B cell (primary cell): ENCODE measurements at places on chromosomes 3 and 15.

DNA sequence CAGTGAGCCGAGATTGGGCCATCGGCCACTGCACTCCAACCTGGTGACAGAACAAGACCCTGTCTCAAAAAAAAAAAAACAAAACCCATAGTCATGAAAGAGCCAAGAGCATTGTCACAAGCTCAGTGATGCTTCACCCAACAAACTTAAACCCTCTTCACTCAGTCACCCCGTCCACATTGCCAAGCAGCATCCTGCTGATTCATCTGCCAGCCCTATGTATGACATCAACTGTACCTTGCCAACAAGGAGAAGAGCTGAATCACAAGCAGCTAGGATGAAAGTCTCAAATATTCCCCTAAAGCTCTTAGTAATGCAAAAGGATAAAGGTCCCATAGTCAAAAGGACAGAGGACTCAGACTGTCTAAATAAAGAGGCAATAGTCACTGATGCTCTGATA is 90.0 kb downstream of the ANO10 start:
- no peak overlapping the region for H3K27ac ChIP-seq
- no peak for DNase-seq
- no peaks in the 10 kb centered on the region for H3K36me3 ChIP-seq
- no peaks in the 10 kb centered on the region for H3K4me1 ChIP-seq

DNA sequence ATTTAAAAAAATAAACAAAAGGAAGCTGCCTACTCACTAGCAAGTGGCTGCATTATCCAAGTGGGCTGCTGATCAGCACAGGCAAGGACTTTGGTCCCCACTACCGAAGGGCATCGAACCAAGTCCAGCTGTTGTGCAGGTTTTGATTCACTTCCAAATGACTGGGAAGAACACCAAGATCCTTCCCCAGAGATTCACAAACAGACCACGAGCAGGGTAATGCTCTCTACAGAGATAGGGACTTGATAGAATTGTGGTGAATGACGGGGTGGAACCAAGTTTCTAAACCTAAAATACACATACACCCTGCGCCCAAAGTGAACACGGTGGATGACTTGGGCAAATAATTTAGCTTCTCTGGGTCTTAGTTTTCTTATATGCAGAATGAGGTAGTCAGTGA is 203.7 kb upstream of the ICE2 start:
- DNase-seq: no peak
- no peak overlapping the region for H3K4me3 ChIP-seq
- H3K27me3 ChIP-seq: no peaks in the 10 kb centered on the region
- H3K36me3 ChIP-seq: no peaks in the 10 kb centered on the region

DNA sequence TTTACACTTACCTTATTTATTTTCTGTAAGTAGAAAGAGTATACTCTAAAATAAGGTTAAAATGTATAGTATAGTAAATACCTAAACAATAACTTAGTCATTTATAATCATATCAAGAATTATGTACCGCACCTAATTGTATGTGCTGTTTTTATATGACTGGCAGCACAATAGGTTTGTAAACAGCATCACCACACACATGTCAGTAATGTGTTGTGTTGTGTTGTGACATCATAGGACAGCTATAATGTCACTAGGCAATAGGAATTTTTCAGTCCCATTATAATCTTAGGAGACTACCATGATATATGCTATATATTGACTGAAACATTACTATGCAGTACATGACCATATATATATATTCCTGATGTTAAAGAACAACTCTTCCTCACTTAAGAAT is 99.9 kb upstream of the CNTN4 start:
- no peak overlapping the region for H3K4me3 ChIP-seq
- DNase-seq: no peak
- H3K27ac ChIP-seq: no peak overlapping the region
- H3K27me3 ChIP-seq: no peaks in the 10 kb centered on the region
- no peaks in the 10 kb centered on the region for H3K36me3 ChIP-seq
- H3K4me1 ChIP-seq: no peaks in the 10 kb centered on the region

- no peaks in the 10 kb centered on the region for H3K36me3 ChIP-seq
- H3K4me1 ChIP-seq: no peaks in the 10 kb centered on the region
- H3K27ac ChIP-seq: no peak overlapping the region
- no peak for DNase-seq
- no peak overlapping the region for H3K4me3 ChIP-seq
Measured at GRCh38 chr3:152729906-152730305, 105.0 kb upstream of the P2RY1 start.

DNA sequence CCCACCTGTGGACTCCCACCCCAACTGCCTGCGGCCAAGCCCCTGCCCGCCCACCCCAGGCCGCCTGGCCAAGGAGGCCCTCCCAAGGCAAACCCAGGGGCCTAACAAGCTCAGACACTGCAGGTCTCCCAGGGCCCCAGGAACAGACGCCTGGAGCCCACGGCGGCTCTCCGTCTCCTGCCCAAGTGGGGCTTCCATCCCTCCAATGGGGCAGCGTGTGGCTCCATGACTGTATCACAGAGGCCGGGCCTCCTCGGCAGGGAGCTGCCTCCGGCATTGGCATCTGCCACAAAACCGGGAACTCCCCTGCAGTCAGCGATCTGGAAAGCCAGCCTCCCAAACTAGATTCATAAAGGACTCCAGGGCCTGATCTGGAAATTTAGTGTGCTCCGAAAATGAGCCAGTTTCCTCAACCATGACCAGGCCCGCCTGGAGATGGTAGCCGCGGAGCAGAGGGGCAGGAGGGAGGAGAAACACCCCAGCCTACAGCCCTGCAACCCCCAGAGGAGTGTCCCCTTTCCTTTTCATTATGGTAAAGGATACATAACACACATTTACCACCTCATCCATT is 148.3 kb upstream of the IQSEC1 start:
- H3K4me1 ChIP-seq: no peaks in the 10 kb centered on the region
- H3K36me3 ChIP-seq: no peaks in the 10 kb centered on the region
- H3K27me3 ChIP-seq: no peaks in the 10 kb centered on the region
- DNase-seq: no peak
- no peak overlapping the region for H3K27ac ChIP-seq

GRCh38 chr3:165336786-165337185 is 140.6 kb upstream of the SLITRK3 start:
- H3K27me3 ChIP-seq: no peaks in the 10 kb centered on the region
- no peak overlapping the region for H3K4me3 ChIP-seq

DNA sequence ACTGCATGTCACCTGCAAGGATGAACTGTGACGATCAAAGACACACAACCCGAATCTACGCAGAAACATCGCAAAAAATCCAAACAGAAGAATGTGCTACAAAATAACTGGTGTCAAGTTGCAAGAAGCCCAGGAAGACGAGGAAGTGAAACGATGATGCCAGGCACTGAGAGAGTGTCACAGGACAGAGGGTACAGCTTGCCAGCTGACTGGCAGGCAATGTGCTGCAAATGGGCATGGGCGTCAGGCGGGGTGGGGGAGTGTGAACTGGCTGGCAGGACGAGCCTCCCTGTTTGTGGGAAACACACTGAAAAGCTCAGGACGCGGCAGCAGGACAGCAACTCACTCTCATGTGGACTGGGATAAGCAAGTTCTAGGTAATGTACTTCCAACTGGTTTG is 28.9 kb upstream of the OCA2 start:
- H3K27me3 ChIP-seq: no peaks in the 10 kb centered on the region
- no peak overlapping the region for H3K4me3 ChIP-seq
- H3K27ac ChIP-seq: peak overlapping the region; percentile 49
- no peaks in the 10 kb centered on the region for H3K4me1 ChIP-seq

GRCh38 chr3:32601722-32602121 is 31.1 kb upstream of the DYNC1LI1 start:
- H3K27me3 ChIP-seq: no peaks in the 10 kb centered on the region
- H3K36me3 ChIP-seq: no peaks in the 10 kb centered on the region
- no peak overlapping the region for H3K27ac ChIP-seq
- H3K4me3 ChIP-seq: no peak overlapping the region
- H3K4me1 ChIP-seq: no peaks in the 10 kb centered on the region
- DNase-seq: no peak

- peaks cover 10% of the 10 kb centered on the region for H3K27me3 ChIP-seq
- no peak overlapping the region for H3K27ac ChIP-seq
- DNase-seq: no peak
- H3K36me3 ChIP-seq: no peaks in the 10 kb centered on the region
Measured at GRCh38 chr15:100759106-100759505, 120.5 kb upstream of the ALDH1A3 start.

DNA sequence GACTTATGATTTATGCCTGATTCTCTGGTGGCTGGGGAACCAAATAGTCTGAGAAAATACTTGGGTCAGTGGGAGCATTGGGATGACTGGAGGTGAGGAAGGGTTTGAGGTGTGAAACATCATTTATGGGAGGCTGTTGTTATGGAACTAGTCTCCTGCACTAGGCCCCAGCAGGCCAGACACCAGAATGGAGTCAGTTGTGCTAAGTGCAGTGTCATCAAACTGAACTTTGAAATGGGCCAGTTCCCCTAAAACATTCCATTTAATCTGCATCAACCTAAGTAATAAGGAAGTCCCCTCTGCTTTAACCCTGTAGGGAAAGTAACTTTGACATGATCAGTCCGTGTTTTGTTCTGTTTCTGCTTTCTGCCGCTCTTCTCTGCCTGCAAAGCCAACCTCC is 44.9 kb upstream of the KLHL25 start:
- no peaks in the 10 kb centered on the region for H3K36me3 ChIP-seq
- H3K4me1 ChIP-seq: peaks cover 4% of the 10 kb centered on the region
- H3K4me3 ChIP-seq: no peak overlapping the region
- H3K27ac ChIP-seq: no peak overlapping the region

- DNase-seq: no peak
- H3K4me3 ChIP-seq: no peak overlapping the region
- H3K27ac ChIP-seq: no peak overlapping the region
- no peaks in the 10 kb centered on the region for H3K36me3 ChIP-seq
Measured at GRCh38 chr3:155603302-155603701, 141.6 kb downstream of the PLCH1 start.

DNA sequence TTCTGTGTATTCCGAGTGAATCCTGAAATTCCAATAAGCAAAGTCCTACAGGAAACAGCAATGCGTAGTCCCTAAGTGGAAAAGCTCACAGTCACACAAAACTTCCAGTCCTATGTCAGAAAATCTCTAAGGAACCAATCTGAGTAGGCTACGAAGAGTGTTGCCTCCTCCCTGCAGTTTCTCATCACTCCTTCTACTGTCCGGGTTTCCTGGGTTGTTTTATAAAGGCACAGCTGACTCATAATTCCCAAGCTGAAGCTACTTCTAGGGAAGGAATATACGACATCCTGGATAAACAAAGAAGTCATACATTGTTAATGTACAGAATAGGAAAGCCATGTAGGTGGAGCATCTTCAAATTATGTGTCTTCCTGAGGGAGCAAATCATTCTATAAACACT is 65.7 kb upstream of the RGMA start:
- H3K36me3 ChIP-seq: no peaks in the 10 kb centered on the region
- peaks cover 6% of the 10 kb centered on the region for H3K27me3 ChIP-seq
- H3K4me3 ChIP-seq: no peak overlapping the region
- H3K4me1 ChIP-seq: no peaks in the 10 kb centered on the region
- DNase-seq: no peak
- no peak overlapping the region for H3K27ac ChIP-seq

DNA sequence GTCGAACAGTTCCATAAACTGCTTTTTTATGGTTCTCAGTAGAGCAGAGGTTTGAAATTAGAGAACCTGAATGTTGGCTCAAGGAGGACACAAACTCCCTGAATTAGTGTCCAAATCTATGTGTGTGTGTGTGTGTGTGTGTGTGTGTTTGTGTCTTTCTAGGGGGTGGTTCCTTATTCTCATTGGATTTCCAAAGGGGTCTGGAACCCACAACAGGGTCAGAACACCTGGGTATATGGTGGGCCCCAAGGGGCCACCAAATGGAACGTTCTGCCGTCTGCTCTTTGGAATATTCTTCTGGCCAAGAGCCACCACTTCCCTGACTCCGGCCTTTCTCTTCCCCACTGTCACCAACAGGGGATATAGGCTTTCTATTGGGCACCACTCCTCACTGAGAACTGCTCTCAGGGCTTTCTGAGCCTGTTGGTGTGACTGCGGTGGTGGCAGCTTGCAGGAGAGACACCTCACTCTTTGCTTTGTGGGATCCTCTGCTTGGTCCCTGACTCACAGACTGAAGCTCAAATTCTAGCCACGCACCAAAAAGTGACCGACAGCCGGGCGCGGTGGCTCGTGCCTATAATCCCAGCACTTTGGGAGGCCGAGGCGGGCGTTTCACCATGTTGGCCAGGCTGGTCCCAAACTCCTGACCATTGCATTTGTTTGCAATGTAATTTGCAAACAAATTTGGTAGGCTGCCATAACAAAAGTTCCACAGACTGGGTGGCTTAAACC is 47.5 kb upstream of the IDH2 start:
- no peaks in the 10 kb centered on the region for H3K36me3 ChIP-seq
- H3K4me3 ChIP-seq: no peak overlapping the region
- DNase-seq: no peak

DNA sequence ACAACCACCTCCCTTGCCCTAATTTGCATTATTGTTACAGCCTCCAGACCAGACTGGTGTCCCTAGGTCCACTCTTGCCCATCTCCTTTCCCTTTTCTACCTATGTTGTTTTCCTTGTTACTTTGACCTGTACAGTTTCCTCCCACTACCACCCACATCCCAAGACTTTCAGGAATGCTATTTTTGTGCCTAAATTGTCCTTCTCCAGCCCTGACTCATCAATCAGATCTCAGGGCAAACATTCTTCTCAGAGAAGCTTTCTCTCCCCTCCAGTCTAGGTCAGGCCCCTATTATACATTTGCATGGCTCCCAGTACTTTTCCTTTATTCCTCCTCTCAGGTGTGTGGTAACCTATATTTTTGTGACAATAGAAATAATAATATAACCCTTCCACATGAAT is 241.5 kb downstream of the IGSF11 start:
- no peaks in the 10 kb centered on the region for H3K36me3 ChIP-seq
- H3K27me3 ChIP-seq: no peaks in the 10 kb centered on the region
- no peak overlapping the region for H3K4me3 ChIP-seq
- no peak overlapping the region for H3K27ac ChIP-seq
- DNase-seq: no peak
- H3K4me1 ChIP-seq: no peaks in the 10 kb centered on the region

GRCh38 chr3:169668072-169668956 is 4.8 kb upstream of the MECOM start:
- H3K27ac ChIP-seq: no peak overlapping the region
- DNase-seq: peak; percentile 72
- H3K36me3 ChIP-seq: no peaks in the 10 kb centered on the region
- H3K4me1 ChIP-seq: peaks cover 34% of the 10 kb centered on the region
- H3K4me3 ChIP-seq: peak overlapping the region; percentile 47
- H3K27me3 ChIP-seq: no peaks in the 10 kb centered on the region

DNA sequence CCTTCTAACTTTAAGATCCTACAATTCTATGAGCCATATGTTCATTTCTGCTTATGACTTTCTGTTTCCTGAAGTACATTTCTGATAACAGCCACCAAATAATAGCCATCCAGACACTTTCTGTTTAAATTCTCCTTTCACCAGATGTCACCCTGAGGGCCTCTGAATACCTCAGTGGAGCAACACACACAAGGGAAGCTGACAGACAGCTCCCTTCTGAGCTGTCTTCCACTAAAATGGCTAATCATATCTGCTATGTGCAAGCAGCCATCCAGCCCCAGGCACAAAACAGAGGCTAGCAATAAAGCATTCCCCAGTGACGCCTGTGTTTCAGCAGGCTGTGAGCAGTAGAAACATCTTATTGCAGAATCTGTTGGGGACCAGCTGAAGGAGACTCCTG is 666.6 kb upstream of the UBE2E2 start:
- no peaks in the 10 kb centered on the region for H3K36me3 ChIP-seq
- no peak for DNase-seq
- no peak overlapping the region for H3K4me3 ChIP-seq
- H3K27ac ChIP-seq: no peak overlapping the region
